ENCODE measurements at places on chromosomes 5 and 9. TPM values are rescaled to one million over a fixed set of nuclear protein-coding genes. Genes with fewer than 3 reads are reported as not detected.

The EXOC3 gene
- total RNA-seq, result 65.9 TPM

The HTR4 gene
- not detected for total RNA-seq

DNA sequence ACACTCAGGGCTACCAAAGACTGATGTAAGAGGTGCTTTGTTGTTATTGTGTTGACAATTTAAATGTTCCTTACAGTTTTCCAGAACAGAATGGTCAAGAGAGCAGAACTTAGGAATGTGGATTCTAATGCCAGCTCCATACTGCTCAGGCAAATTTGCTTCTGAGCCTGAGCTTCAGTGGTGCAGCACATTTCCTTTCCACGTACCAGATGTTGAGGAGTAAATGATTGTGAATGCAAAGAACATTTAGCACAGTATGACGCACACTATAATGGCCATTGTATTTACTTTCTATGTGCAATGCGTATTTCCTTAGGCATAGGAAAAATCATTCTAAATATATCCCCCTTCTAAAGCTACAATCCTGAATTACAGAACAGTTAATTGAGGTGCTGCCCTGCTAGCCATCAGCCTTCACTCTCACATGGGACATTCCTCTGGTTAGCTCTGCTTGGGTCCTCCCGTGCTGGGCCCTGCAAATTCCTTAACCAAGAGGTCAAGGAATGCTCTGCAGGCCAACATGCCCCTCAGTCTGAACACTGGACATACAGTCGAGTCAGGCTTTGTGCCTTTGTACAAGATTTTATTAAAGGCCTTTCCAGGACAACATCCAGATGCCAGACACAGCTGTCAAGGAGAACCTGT, 21.1 kb upstream of the TMEM174 start:
- H3K4me3 ChIP-seq, result no peak overlapping the region
- peaks cover 61% of the 10 kb centered on the region for H3K27me3 ChIP-seq
- H3K36me3 ChIP-seq, result no peaks in the 10 kb centered on the region
- no peaks in the 10 kb centered on the region for H3K4me1 ChIP-seq
- H3K27ac ChIP-seq, result no peak overlapping the region

DNA sequence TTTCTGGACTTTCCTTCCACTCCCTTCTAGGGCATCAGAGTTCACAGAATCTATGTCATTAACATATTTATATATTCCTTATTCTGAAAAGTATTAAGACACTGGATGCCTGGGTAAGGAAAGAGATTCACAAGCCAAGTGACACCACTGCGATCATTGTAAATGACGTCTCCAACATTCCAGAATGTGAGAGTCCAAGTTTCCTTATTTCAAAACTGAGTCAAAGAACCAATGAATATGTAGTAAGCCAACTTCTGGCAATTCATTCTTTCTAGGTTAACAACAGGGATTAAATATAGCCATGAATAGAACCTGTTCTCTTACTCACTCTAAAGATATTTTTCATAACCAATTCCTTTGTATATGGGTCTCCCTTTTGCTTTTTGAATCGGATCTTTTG, 18.1 kb downstream of the RAI14 start:
- no peak overlapping the region for H3K4me3 ChIP-seq
- no peaks in the 10 kb centered on the region for H3K27me3 ChIP-seq
- DNase-seq, result no peak
- H3K36me3 ChIP-seq, result no peaks in the 10 kb centered on the region

- no peaks in the 10 kb centered on the region for H3K4me1 ChIP-seq
- H3K27me3 ChIP-seq, result peaks cover 5% of the 10 kb centered on the region
- no peak for DNase-seq
These were observed 127.0 kb upstream of the PLCXD3 start for GRCh38 chr5:41637424-41637823.
